ENCODE measurements at places on chromosomes 4 and X.

DNA sequence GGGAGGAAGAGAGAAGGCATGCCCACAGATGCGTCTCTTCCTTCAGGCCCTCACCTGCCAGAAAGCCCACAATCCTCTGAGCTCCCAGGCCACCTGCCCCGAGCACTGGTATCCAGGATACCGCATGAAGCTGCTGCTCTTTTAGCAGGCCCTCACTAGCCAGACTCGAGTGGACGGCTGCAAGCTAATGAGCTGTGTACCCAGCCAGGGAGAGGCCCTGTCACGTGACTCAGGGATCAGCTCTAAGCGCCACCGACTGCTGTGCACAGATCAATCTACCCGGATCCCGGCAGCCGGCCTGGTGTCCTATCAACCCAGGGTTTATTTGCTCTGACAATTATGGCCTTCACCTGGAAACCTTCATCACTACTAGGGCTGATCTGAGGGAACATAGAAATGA lies 39.0 kb downstream of the BCOR start:
- DNase-seq: peak; percentile 86

DNA sequence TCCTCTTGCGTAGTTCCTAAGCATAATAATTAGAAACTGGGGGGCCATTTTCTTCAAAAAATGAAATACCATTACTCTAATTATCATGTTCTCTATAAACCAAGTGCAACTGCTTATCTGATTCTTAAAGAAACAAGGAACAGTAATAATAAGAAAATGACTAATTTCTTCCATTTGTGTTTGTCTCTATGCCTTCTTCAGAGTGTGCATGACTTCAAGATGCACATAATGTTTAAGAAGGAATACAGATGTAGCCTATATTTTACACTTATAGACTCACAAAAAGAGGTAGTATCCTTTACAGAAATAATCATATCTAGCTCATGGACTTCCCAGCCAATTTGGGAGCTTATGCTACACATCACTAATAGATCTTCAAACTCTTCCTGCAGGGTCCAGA lies 131.7 kb downstream of the CHRNA9 start:
- no peak for DNase-seq

GRCh38 chr4:182367153-182367552 lies 124.0 kb downstream of the TENM3 start:
- DNase-seq: no peak

GRCh38 chr4:77600521-77601451 lies 4.8 kb upstream of the CXCL13 start:
- no peak for DNase-seq

GRCh38 chrX:149129767-149130166 lies 375.3 kb downstream of the IDS start:
- DNase-seq: no peak

GRCh38 chr4:1376391-1376840 lies 29.4 kb downstream of the UVSSA start:
- DNase-seq: no peak

GRCh38 chr4:106414366-106414765 lies 45.8 kb upstream of the GIMD1 start:
- DNase-seq: no peak

GRCh38 chrX:19986531-19986930 lies 4.3 kb downstream of the BCLAF3 start:
- no peak for DNase-seq

GRCh38 chrX:109841257-109841656 lies 108.2 kb upstream of the ACSL4 start:
- no peak for DNase-seq

GRCh38 chr4:8472689-8473197 lies 32.2 kb downstream of the TRMT44 start:
- no peak for DNase-seq

DNA sequence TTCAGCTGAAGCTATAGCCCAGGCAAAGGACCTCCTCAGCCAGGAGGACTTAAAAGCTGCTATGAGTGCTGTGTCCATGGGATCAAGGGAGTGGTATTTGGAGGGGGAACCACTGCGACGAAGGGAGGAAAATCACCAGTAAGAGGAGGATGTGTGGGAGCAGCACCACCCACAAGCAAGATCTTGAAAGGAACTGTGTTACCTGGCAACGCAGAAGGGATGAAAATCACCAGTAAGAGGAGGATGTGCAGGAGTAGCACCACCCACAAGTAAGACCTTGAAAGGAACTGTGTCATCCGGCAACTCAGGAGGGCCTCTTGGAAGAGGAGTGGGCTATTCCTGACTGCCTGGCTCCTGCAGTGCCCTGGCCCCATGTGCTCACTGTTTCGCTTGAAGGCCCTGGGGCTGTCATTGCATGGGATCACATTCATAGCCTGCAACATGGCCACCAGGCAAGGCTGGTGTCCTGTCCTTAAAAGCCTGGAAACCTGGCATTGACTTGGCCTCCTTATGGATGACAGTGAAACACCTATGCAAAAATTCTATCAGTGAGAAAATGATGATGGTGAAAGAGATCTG lies 48.3 kb downstream of the TRMT44 start:
- no peak for DNase-seq

DNA sequence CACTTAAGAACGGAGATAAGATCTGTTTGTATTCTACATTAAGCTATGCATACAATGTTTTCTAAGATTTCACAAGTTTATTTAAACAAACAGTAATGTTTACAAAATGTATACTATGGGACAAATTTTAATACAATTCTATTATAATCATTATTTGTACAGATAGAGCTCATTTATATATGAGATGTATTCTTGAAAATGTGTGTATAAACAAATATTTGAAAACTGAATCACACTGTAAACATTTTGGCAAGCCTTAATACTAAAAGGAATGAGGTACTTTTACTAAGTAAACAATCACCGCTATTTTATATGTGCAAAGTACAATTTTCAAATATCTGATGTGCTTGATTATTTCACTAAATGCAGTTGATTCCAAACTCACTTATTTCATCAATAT lies 119.2 kb upstream of the MAB21L2 start:
- DNase-seq: no peak

DNA sequence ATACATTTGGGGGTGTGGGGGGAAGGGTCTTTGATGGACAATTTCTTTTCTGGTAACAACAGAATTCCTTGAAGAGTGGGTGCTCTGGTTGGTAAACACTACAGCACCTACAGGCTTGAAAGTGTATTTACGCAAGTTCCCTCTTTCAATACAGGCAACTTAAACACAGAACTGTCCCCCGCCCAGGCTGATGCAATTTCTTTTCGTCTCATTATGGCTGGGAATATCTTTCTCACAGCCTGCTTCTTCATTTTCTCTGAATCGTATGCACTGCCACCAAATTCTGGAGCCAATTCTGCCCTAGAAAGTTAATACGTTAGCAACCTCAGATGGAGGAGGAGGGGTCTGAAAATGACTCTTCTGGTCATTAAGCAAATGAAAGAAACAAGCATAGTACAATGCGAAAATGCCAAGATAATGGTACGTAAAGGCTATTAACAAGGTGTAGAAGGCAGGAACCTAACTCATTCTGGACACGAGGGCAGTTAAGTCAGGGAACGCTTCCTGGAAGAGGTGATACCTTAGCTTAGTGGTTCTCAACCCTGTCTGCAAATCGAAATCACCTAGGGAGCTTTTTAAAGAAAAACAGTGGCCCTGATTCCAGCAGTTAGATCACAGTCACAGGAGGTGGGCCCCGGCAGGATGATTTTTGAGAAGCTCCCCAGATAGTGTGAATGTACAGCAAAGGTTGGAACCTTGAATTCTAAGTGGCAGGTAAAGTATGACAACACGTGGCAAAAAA lies 1.0 kb downstream of the AGA start:
- no peak for DNase-seq

DNA sequence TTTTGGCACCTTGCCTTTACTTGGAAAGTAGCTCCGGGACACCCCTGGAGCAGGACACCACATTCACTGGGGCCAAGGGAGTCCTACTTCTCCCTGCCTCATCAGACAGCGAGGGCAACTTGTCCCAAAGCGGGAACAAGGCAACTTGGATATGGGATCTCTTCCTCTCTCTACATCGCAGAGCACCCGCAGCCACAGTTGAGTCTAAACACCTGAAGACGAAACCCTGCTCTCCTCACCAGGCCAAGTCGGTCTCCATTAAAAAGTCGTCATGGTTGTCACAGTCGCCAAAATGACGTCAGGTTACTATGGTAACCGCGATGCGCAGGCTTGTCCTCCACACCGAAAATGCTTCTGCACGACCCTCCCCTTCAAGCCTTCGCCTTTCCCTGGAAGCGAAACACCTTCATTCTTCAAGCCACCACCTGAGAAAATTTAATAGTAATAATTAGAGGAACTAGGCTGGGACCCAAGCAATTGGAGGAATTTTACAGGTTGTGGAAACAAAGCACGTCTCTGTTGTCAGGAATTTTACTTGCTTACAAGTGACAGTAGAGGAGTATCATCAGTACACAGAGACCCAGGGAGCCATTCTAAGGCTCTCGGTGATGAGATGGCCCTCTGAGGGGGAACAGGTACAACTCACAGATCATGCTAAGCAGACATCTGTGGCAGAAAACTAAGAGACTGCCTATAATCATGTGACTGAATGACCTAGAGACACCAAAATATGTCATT lies 30.5 kb upstream of the TCEAL4 start:
- DNase-seq: peak; percentile 62

GRCh38 chrX:1212532-1212931 lies at the start of gene CRLF2:
Gene CRLF2, minus strand, starts transcription at chrX:1212649. Its CDS starts 15 bp downstream, at chrX:1212634.
- no peak for DNase-seq

GRCh38 chr4:108988464-108989195 lies 225.8 kb upstream of the ETNPPL start:
- no peak for DNase-seq

DNA sequence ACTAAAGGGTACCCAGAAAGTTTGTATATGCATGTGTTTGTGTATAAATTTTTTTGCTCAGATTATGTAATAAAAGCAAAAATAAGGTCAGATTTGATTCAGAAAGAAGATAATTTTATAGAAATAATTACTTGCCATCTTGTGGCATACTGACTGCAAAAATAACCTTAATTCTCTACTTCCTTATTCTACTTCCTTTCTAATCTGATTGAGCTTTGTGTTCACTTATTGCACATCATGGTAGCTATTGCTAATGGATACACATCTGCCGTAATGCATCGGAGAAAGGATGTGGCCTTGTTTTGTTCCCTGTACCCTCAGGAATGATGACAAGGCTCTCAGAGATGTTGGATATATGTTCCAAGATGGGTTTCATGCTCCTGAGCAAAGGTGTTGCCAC lies 10.5 kb upstream of the GNPDA2 start:
- no peak for DNase-seq

DNA sequence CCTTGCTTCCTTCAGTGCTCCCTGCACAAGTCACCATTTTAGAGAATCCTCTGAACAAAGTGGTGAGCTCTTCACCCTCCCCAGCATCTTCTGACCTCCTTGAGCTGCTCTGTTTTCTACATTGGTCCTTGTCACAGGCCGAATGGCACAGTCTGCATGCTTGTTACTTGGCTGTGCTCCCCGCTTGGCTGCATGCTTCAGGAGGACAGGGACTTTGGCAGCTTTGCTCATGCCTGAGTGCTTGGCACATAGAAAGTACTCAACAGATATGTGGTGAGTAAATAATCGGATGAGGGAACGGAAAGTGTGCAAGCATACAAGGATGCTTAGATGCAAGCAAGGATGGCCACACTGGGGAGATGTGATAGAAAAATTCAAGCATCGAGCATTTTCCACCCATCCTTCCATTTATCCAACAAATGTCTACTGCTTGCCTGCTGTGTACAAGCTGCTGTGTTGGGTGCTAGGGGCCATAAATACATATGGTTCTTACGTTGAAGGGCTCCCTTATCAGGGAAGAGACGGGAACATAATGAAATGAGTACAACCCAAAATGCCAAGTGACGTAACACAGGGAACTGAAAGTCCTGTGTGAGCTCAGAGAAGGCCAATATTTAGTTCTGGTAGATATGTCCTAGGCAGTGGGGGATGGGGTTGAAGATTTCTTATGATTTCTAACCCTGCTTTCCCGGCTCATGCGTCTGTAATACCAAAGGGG lies 31.2 kb downstream of the SLC2A9 start:
- no peak for DNase-seq

DNA sequence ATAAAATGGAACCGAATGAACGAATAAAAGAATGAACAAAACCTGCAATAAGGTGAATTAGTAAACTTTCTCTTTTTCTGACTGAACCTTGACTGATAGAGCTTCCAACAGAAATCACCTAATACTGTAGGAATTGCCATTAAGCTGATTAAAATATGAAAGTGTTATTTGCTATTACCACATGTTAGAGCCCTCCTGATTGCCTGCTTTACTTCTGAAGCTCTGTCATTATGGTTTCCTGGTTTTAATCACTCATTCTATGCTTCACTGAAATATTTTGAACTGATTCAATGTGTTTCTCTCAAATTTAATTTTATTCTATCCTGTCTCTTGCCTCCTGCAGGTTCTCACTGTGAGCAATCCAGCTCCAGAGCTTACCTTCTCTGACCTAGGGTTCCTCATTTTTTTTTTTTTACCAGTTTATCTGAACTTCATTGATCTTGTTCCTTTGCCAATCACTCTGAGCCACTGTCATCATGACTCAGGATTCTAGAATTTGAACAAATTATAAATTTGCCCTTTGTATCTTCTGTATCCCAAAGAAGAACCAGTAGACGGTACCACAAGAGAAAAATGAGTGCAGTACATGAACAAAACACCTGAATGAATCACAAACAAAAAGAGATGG lies 48.1 kb upstream of the UGT2B15 start:
- no peak for DNase-seq

DNA sequence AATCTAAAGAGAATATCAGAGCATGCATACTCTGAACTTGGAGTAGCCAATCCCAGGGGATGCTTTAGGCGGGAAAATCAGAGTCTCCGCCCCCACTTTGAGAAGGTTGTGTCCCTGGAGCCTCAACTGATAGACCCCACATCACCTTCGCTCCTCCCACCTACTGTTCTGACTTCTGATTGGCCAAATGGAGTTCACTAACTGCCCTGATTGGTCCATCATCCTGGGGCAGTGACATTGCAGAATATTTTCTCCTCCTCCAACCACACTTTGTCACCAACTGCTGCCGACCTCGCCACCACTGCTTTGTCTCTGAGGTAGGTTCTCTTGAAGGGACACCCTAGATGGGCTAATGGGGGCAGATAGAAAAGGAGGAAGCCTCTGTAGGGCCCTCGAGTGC lies 22.7 kb upstream of the SPACA5B start:
- no peak for DNase-seq

DNA sequence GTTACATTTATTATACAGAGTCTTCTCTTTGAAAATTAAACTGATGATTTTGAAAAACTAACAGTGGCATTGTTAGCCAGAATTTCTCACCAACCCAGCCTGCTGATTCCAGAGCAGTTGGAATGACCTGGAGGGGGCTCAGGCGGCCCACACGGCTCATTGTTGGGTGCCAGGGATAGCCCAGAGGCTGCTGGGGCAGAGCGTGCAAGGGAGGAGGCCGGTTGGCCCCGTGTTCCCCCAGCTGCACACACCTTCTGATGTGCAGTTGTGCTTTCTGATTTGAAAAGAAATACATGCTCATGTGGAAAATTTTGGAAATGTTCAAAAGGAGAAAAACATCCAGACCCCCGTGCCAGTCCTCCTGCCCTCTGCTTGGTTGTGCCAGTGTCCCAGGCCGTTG lies 20.6 kb downstream of the WFS1 start:
- no peak for DNase-seq

GRCh38 chr4:139761461-139761860 lies 95.8 kb downstream of the MGST2 start:
- DNase-seq: no peak

Measured in NCI-H1105 (cell line).